NCI-H524 treated with DMSO at 0.1 percent for 48 hours (cell line): ENCODE measurements at places on chromosomes 12 and 14.

DNA sequence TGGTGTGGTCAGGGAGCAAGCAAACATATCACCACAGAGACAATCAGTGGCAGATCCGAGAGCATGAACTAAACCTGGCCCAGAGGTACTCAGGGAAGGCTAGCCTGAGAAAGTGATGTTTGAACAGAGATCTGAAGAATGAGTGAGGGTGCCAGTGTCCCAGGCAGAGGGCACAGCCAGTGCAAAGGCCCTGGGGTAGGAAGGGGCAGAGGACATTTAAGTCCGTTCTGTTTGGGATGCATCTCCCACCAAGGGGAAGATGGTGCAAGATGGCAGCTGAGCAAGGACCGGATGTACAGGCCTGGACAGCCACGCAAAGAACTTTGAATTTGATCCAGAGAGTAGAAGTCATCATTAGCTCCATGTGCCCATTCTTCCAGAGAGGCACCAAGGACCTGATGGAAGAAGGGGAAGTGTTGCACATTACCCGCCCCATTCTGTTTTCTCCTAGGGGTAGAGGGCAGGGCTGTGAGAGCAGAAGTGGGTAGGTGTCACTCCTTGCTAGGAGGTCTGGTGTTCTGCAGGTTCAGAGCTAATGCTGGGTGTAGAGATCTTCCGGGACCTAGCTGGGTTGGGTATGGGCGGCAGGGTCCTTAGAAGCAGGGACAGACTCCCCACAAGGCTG is 3.9 kb downstream of the DTX1 start:
- no peak for DNase-seq

DNA sequence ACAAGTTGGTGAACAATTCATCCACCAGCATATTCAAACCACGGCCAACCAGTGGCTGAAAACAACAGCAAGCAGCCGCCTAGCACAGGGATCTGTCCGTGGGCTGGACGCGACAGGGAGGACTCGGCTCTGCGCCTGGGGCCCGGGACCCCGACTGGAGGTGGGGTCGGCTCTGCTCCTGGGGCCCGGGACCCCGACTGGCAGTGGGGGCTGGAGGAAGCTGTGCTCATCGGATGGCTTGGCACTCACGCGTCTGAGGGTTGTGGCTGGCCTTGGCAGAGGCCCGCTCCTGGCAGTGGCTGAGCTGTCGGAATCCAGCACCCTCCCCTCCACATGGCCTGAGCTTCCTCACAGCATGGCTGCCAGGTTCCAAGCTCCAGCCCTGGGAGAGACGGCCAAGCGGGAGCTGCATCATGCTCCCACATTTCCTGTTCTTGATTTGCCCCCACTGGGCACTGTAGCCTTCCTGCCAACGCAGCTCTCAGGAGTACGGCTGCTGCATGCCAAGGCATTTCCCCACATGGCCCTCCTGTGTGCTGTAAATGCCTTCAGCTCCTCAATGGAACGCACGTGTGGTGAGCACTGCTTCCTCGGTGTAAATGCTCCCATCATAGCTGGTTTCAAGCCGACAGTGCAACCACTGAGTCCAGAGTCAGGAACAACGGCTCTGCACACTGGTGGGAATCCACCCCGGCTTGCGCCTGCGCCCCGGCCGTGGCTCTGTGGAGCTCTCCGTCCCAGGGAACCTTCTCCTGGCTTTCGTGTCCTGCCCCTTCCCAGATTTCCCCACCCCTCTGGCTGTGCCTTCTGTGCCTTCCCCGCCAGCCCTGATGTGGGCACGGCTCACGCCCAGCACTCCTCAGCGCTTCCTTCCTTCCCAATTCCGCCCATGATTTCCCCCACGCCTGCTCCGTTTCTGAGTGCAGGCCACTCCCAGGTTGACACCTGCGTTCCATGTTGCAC is 7.3 kb upstream of the GALNT9 start:
- DNase-seq: no peak

DNA sequence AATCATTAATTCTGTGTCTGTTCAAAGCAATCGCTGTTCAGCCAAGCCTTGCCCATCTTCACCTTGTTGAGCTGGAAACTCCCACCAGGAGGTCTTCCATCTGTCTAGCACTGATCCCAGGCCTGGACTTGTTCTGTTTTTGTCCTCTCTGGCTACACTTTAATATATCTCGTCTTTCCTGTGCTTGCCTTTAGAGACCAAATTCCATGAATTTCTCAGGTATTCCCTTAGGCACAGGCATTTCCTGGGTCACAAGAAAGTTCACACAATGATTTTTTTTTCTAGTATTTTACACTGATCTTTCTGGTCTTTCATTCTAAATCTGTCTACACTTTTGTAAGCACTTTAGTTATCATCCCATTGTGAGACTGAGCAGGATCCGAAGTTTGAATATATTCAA is 116.4 kb upstream of the CCND2 start:
- DNase-seq: no peak

- DNase-seq: no peak
Measured at GRCh38 chr12:32605326-32606095, 73.6 kb upstream of the DNM1L start.

- no peak for DNase-seq
Measured at GRCh38 chr12:74193191-74193590, 344.4 kb upstream of the ATXN7L3B start.

GRCh38 chr14:70735043-70735442 is 74.3 kb downstream of the MAP3K9 start:
- peak; percentile 96 for DNase-seq

GRCh38 chr12:110266381-110266960 is 14.6 kb upstream of the ATP2A2 start:
- DNase-seq: no peak

- DNase-seq: no peak
Measured at GRCh38 chr12:47785036-47785886, 12.2 kb downstream of the SLC48A1 start.

DNA sequence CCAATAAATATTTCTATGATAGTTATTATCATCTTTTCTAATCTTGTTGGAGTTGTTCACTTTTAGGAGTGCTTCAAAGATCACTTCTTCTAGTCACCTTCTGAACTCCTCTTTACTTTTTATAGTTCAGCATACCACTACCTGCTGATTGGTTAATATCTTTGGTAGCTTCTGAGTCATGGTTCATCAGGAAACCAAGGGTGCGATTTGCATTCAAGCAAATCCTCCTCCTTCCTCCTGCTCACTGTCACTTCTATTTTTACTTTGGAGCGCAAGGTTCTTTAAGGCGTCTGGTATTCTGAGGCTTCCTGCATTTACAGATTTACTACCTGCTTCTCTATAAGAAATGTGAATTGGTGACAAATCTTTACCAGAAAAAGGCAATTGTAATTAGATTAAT is 24.0 kb downstream of the SYT1 start:
- DNase-seq: no peak

DNA sequence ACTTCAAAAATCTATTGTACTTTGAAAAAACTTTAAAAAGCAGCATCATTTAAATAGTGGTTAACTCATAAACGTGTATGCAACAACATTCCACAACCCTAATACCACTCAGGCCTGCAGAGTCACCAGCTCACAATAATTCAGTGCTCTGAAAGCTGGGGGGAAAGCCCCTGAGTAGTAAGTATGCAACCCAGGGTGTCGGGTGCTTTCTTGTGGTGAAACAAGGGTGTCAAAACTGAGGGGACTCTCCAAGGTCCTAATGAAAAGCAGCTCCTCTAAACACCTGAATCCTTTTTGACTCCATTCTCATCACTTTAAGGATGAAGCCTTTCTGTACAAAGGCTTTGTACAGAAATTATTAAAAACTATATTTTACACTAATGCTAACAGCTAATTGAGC is 33.7 kb downstream of the FGFR1OP2 start:
- no peak for DNase-seq

DNA sequence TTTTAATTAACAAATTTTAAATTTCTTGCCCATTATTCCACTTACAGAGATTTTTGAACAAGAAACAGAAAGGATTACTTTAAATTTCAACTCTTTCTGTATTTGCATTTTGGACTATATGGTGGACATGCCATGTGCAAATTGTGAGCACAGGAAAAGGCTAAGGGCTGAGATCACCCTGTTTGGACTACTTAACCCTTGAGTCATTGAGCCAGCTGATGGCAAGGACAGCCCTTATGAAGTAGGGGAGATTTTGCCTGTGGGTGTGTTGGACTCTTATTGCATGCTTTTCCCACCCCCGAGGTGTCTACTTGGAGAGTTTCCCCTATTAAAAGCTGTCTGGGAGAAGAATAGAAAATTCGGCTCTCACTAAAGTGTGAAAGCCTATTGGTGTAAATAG is 17.2 kb downstream of the DERA start:
- no peak for DNase-seq

DNA sequence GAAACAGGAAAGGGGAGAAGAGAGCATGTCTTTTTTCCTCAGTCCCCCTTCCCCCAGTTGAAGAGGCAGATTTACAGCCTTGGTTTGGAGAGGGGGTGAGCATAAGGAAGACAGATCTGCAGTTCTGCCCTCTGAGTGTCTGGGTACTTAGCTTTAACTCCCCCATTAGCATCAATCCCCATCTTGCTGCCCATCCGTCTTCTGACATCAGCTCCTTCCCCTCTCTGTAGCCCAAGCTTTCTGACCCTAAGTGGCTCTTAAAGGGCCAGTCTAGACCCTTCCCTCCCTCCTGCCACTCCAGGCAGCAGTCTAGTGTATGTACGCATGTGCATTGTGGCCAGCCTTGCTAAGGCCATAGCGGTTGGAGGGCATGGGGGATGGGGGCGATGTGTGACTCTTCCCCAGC is 7.3 kb downstream of the GPR84 start:
- DNase-seq: peak; percentile 38

DNA sequence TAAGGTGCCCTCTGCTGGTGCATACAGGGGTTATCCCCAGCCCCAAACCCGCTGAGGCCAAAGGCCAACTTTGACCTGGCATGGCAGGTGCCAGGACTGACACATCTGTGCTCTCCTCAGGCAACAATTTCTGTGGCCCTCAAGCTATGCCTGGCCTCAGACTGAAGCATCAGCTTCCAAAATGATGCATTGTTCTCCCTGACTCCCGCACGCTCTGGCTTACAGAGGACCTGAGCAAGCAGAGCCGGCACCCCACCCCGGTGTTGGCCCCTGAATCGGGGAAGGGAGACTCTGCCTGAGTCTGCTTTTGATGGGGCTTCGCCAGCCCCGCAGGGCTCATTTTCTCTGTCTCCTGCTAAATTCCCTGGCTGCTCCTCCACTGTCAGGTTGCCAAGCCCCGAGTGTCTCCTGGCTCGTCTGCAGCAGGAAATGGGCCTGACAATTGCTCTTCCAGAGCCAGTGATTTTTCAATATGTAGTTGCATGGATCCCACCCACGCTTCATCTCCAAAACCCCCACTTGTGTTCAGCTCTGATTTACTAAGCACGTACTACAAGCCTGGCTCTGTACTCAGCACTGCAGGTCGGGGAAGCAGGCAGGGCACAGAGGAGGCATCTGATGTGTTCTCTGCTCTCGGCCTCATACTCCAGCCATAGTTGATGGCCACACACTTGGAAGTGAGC is 126.1 kb downstream of the SLC38A6 start:
- DNase-seq: no peak

DNA sequence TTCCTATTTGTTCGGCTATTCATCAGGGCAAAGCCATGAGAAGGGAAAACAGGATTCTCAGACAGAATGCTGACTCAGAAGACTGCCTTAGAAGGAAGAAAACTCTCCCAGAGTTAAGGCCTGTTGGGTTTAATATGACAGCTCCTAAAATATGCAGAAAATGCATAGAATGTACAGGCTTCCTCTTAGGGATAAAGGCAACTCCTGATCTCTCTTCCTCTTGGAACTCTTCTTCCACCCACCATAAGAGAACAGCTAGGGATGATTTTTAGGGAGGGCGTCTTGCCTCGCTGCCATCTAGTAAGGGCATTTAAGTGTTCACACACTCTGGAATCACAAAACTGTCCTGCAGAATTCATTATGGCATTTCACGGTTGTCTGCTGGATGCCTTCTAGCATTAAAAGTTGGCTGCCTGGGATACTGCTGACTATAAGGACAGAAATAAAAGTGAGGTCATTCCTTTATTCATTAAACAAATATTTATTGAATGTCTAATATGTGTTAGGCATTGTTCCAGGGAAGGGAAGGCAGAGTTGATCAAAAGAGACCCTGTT is 73.7 kb downstream of the DCAF5 start:
- no peak for DNase-seq

DNA sequence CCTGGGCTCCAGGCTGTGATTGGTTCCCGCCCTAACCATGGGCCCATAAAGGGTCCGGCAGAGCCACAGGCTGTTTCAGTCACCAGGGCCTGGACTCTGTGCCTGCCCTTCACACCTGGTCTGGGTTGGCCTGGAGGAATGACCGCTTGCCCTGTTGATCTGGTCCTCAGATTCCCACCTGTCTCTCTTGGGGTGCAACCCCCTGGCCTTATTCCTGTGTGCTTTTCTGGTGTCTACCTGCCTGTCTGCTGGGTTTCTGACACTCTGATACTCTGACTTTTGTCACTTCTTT is 2.9 kb upstream of the KRT83 start:
- DNase-seq: no peak

GRCh38 chr12:128603573-128604115 is 220.1 kb downstream of the SLC15A4 start:
- DNase-seq: no peak

GRCh38 chr14:54813081-54813480 is 89.5 kb downstream of the GCH1 start:
- no peak for DNase-seq

- no peak for DNase-seq
Measured at GRCh38 chr14:65101631-65102440, 481 bp downstream of the MAX start.

DNA sequence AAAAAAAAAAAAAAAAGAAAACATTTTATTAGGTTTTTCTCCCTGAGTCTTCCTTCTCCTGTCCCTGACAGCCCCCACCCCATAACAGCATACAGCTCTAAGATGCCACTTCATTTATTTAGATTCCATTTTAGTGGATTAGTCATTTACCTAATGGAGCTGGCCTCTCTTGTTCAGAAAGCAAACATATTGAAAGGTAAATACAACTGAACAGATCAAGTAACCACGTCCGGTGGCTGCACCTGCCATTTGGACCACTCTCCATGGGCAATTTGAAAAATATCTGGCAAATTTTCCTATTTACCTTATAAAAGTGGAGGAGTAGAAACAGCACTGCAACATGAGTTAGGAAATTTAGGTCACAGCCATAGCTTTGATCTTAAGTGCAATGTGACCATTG is 254.6 kb downstream of the C12orf42 start:
- DNase-seq: no peak

DNA sequence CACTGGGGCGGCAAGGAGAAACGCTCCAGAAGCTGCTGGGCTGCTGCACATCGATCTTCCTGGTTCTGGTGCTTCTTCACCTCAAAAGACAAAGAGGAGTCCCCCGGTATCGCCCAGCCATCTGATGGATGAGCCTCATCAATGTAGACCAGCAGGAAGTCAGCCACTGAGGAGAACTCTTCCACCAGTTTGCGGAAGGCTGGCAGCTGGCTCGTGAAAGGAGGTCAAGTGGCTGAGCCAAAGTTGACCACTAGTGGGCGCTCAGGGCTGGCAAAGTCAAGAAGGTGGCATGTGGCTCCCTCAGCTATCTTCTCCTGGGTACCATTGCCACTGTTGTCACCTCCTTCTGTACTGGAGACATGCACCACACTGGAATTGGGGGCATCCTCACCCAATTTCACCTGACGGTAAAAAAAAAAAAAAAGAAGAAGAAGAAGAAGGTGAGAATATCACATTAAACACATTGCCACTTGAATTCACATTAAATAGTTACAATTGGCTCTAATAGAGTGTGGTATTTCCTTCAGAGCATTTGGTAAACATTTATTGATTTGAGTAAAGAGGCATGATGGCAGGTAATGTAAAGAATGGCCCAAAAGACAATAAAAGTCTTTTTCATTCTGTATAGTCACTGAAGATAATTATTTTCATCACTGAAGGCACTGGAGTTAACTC is 8.3 kb downstream of the DIO2 start:
- no peak for DNase-seq
